ENCODE measurements at places on chromosomes 5 and 9. TPM values are rescaled to one million over a fixed set of nuclear protein-coding genes. Genes with fewer than 3 reads are reported as not detected.

Gene PHF24
- under 0.01 TPM for total RNA-seq

Gene NEUROG1
- not detected for total RNA-seq

Gene COL5A1
- 16.2 TPM for total RNA-seq

Gene ENTREP1
- total RNA-seq = 2.5 TPM

All from airway epithelial cell (primary cell).